ENCODE measurements at places on chromosomes 2 and 18. TPM values are rescaled to one million over a fixed set of nuclear protein-coding genes. Genes with fewer than 3 reads are reported as not detected.

MPHOSPH10 gene
- 57.8 TPM for total RNA-seq

DNA sequence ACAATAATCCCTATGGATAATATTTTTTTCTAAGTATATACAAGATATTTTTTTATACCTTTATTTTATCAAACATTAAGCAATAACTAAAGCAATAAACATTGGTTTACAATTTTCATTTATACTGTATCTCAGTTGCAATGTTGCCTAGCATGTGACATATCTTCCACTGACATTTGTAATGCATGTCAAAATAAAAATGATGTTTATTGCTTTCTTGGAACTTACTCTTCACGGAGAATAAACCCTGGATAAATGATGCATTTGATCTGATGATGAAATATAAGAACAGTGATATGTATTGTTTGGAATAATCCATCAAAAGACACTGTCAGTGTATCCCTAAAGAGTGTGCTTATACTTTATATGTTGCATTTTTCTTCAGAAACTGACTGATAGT lies 135.7 kb downstream of the SPAG16 start:
- no peaks in the 10 kb centered on the region for H3K4me1 ChIP-seq
- H3K36me3 ChIP-seq: no peaks in the 10 kb centered on the region
- no peak overlapping the region for H3K27ac ChIP-seq
- no peaks in the 10 kb centered on the region for H3K27me3 ChIP-seq
- H3K4me3 ChIP-seq: no peak overlapping the region
- no peak for DNase-seq

GRCh38 chr2:3563521-3563976 lies 5.4 kb upstream of the RNASEH1 start:
- no peaks in the 10 kb centered on the region for H3K36me3 ChIP-seq
- H3K4me3 ChIP-seq: no peak overlapping the region
- no peak overlapping the region for H3K27ac ChIP-seq
- H3K27me3 ChIP-seq: no peaks in the 10 kb centered on the region

GRCh38 chr18:25262920-25263319 lies 89.0 kb downstream of the ZNF521 start:
- no peaks in the 10 kb centered on the region for H3K27me3 ChIP-seq
- H3K36me3 ChIP-seq: no peaks in the 10 kb centered on the region
- no peaks in the 10 kb centered on the region for H3K4me1 ChIP-seq
- no peak for DNase-seq
- H3K27ac ChIP-seq: no peak overlapping the region
